SJSA1 (cell line): ENCODE measurements at places on chromosomes 12 and 14. TPM values are rescaled to one million over a fixed set of nuclear protein-coding genes. Genes with fewer than 3 reads are reported as not detected.

FRMD6 gene
- 87.3 and 108 TPM in 2 replicates for total RNA-seq

- DNase-seq, result no peak
Measured at GRCh38 chr12:53868511-53868986, 70.1 kb upstream of the HOXC13 start.

- no peak for DNase-seq
Measured at GRCh38 chr12:31727192-31727591, 1.6 kb downstream of the AMN1 start.

- DNase-seq, result no peak
Measured at GRCh38 chr12:26537126-26537525, 295.9 kb downstream of the ITPR2 start.

- DNase-seq, result no peak
Measured at GRCh38 chr14:47674543-47675465, 601 bp downstream of the MDGA2 start.

DNA sequence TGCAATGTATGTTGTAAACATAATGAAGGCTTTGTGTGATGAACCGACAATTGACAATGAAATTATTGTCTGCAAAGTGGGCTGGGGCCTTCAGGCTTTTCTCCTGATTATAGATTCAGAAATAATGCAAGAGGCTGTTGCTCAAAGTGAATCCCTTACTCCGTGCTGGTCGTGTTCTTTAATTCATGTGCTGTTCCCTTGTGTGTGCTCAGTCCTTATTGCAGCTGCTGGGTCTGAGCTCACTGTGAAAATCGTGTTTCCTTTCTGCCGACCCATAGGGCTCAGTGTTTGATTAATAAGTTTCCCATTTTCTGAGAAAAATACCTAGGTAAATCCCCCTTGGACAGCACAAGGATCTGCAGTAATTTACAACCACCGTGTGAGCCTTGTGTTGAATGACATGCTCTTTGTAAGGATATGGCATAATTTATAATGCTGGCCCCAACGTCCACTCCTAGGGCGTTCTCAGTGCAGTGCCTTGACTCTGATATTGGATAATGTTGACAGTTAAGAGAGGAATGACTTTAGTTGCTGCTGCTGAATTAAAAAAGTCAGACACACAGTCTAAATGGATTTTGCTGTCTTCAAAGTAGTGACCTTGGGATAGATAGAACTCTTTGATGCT lies 81.6 kb downstream of the RGS6 start:
- no peak for DNase-seq

DNA sequence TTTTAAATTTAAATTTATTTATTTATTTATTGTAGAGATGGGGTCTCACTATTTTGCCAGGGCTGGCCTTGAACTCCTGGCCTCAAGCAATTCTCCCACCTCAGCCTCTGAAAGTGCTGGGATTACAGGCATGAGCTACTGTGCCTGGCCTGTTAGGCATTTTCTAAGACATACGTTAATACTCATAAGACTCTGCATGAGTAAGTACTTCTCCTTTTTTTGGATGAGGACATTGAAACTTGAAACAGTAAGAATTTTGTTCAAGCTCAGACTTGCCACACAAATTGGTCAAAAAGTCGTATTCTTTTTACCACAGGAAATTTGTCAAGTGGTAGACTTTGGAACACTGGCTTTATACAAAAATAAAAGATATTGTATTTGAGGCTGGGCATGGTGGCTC lies 187.4 kb upstream of the RASSF8 start:
- DNase-seq, result no peak

GRCh38 chr14:69972755-69973154 lies 93.5 kb downstream of the SMOC1 start:
- DNase-seq, result no peak

GRCh38 chr14:49622022-49622607 lies 1.5 kb downstream of the MGAT2 start:
- no peak for DNase-seq

DNA sequence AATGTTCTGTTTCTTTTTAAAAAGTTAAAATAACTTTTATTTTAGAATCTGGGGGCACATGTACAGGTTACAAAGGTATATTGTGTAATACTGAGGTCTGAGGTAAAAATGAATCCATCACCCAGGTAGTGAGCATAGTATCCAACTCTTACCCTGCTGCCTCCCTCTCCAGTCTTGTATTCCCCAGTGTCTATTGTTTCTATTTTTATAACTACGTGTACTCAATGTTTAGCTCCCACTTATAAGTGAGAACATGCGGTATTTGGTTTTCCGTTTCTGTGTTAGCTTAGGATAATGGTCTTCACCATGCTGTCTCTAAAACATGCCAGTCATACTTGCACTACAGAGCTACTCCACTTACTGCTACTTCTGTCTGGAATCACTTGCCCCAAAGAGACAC lies 8.4 kb downstream of the FBXO33 start:
- DNase-seq, result no peak

DNA sequence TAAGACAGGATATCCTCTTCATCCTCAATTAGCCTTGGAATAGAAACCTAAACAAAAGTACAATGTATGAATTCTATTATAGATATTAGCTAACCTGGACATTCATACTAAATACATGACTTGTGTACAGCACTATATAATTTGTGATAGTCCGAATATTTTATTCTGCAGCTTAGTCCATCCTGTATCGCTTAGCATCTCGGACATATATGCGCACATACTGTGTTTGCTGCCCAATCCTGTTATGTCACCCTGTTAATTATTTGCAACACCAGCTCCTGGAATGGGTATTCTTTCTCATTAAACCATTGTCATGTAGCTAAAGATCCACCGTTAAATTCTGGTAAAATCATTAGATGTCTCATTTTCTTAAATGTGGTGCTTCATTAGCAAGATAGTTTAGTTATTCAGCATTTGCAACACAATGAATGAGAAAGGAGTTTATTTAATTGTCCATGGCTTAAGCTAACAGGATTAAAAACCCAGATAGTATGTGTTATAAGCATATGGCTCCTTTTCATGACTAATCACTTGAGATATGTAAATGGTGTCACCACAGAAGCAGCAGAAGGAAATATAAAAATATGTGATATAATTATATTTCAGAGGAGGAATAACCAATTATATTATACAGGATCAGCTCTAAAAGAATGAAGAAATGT lies 156.0 kb upstream of the ARHGAP5 start:
- DNase-seq, result no peak

- DNase-seq, result no peak
Measured at GRCh38 chr12:56118688-56119357, 757 bp downstream of the ZC3H10 start.

DNA sequence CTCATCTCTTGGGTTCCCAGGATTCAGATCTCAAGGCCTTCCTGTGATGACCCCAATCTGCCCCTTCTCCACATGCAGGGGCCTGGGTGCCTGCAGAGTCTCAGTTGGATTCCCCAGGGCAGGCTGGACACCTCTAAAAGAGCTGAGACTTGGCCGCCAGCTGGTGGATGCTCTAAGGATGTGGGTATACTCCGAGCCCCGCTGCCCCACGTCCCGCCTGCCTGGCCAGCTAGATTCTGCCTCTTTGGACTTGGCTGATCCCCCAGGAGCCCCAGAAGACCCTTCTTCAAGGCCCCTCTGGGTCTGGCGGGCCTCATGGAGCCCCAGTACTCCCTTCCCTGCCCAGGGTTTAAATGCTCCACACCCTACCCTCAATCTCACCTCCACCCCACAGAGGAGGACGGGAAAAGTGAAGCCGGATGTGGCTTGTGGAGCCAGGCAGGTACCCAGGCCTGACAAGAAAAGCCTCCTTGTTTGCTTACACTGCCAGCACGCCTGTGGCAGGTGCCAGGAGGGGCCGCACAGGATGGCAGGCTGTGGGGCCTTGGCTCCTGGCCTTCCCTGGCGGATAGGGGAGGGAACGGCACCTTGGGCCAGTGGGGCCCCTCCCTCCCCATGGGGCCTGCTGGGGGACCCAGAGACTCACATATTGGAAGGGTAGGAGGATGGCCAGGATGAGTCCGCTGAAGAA lies 15.1 kb downstream of the FAIM2 start:
- DNase-seq, result no peak

DNA sequence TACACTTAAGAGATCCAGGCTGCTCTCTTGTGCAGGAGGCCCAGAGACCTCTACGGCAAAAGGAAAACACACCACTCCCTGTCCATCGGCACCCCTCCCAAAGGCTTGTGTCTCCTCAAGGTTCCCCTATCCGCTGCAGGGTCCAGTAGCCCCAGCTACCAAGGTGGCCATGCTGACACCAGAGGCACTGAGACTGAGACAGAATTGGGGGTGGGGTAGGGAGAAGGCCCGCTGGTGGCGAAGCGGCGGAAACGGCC lies 590 bp downstream of the DDIT3 start:
- no peak for DNase-seq

DNA sequence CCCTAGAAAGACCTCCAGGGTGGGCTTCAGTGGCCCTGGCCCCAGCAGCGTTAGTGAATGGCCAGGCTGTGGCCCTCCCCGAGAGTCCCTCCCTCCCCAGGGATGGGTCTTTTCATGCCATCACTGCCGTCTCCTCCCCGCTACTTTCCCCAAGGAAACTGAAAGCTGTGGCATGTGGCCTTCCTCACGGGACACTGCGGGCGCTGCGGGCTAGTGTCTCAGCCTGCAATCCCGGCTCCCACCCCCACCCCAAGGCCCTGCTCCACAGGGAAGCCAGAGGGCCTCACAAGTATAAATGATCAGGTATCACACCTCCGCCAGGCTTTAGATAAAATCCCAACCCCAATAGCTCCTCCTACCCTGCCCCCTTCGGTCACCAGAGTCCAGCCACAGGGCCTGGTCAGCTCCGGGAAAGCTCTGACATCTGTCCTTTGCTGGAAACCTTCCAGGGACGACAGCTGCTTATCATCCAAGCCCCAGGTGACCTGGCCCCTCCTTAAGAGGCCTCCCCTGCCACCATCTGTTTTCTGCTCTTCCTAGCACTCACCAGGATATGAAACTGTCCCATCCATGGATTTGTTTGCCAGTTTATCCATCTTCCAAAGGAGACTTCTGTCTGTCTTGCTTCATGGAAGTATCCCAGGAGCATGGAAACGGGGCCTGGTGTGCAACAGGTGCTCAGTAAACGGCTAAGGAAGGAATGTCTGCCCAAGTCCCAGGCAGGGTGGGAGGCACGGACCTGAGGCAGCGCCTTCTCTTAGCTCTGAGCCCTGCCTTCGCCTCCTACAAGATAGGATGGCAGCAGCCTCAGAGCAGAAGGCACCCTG lies 31.6 kb downstream of the CCDC85C start:
- DNase-seq, result no peak

DNA sequence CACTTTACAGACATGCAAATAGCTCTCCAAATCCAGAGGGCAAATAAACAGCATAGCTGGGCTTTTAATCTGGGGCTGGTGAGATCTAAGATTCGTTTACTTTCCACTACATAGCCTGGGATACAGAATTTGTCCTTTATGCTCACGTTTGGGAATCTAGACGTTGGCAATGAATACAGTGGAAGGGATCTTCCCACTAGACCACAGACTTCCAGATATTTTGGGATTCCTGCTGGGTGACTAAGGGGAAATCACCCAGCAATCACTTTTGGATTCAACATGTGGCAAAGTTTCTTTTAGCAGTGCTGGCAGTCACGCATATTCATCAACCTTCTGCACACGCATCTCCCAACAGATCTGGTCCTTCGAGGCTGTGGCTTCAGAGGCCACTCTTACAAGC lies 23.5 kb downstream of the APPL2 start:
- peak; percentile 100 for DNase-seq
